ENCODE measurements at places on chromosomes 1 and 21.

DNA sequence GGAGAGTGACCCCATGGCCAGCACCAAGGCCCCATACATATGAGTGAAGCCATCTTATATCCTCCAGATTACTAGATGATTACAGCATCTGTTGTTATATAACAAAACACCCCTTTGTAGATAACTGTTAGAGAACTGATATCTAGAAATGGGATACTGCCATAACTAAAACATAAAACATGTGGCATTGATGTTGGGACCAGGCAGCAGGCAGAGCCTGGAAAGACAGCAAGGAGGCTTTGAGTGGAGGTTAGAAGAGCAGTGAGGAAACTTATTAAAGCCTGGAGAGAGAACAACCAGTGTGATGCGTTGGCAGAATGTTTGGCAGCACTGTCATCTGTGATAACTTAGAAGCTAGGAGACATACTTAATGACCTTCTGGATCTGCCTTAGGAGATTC, 5.5 kb upstream of the ZMYM6 start:
- no peak for DNase-seq

GRCh38 chr21:44304877-44305293, 5.0 kb downstream of the PFKL start:
- DNase-seq: peak; percentile 64

- no peak for DNase-seq
These were observed 30.2 kb downstream of the CHAF1B start for GRCh38 chr21:36415375-36415774.

- DNase-seq: no peak
These were observed 64.5 kb upstream of the USP24 start for GRCh38 chr1:55279627-55280026.

DNA sequence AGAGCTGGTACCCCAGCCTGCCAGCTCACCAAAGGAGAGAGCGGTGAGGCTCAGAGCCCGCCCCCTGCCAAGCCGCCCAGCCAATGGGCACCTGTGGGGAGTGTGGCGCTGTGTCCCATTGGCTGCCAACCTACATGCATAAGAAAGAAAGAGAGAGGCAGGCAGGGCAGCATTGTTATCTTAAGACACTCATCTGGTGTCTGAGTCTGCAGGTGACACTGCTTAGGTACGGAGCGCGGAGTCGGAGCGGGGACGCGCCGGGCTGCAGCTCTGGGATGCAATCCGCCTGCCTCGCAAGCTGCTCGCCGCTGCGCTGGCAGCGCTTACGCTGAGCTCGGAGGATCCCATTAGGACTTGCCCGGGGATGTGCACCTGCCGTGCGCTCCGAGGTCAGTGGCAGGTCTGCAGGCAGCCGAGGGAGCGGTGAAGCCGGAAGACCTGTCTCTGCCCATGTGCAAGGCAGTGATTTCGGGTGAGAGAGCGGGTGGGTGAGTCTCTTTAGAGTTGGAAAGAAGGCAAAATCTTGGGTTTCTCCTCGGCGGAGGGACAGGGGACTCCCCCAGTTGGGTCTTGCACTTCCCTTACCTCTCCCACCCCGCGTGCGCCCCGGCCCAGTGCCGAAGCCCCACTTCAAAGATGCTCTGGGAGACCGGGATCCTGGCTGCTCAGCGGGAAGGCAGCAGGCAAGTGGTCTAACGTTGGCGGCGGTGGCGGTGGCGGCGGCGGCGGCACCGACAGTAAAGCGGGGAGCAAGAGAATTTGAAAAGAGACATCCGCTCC, at the start of gene BRINP2:
BRINP2 (plus strand) TSS at position 203 of the 780 bp plus-strand sequence. CDS start 58,919 bp downstream, outside the sequence.
- peak; percentile 92 for DNase-seq

- no peak for DNase-seq
These were observed 73.9 kb upstream of the RRP15 start for GRCh38 chr1:218211241-218211640.

- no peak for DNase-seq
These were observed 89.4 kb downstream of the DTL start for GRCh38 chr1:212124690-212125582.
